ENCODE measurements at places on chromosomes 4 and X.

DNA sequence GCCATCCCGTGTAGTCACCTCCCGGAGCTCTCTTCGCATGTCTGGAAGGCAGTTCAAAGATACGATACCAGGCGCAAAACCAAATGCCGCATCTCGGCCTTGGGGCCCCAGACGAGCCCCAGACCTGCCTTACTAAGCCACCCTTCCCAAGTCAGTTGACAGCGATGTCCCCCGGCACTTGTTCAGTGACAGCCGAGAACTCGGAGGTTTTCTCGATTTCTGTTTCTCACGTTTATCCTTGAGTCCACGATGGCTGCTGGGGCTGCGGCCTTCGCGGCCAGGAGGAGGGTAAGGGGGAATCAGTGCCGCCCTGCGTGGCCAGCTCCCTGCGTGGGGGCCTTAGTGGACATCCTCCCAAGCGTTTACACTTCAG lies 7.3 kb downstream of the MAEA start:
- no peak for DNase-seq

DNA sequence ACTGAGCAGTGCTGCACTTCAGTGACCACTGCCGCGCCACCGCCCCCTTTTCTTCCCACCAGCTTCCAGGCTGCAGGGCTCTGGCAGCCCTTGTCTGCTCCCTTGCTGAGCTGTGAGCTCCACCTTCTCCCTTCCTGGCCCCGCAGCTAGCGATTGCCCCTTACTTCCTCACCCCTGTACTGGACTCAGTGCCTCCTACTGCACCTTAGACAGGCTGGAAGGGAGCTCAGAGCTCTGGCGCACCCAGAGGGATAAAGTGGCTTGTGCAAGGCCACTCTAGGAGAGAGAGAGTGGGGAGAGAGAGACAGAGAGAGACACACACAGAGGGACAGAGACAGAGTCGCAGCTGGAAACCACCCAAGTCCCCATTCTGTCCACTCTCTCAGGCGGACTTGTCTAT lies 6.0 kb downstream of the RASL11B start:
- no peak for DNase-seq

DNA sequence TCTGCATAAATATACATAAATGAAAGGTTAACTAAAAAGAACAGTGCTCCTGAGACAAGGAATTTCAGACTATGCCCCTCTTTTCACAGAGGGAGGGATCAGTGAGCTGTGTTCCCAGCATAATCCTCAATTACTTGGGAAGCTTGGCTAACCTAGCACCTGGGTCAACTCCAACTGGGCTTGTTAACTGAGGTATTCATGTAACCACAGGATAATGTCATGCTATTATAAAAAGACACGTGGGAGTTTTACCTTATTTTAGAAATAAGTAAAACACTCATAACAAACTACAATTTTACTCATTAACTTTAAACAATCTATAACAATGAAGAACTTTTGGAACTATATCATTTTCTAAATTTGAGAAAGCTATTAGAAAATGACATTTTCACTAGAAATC lies 48.6 kb downstream of the RPGR start:
- no peak for DNase-seq

- DNase-seq, result no peak
These were observed 81.7 kb downstream of the SNCA start for GRCh38 chr4:89755220-89755619.

DNA sequence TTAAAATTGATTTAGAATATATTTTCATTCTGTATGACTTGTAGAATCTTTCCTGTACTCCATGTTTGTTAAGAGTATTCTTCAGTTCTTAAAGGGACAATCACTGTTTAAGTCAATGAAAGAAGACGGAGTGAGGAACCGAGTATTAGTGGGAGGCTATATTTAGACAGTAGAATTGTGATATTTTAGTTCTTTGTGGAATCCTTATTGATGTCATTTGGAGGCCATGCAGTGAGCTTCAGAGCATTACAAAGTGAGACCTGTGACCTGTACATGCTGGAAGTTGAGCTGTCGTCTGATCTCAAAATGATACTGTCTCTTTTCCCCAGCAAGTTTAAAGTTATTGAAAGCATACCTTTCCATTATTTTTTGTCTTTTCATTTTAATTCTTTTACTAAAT lies 394.7 kb downstream of the GALNTL6 start:
- DNase-seq, result no peak

GRCh38 chr4:123106747-123107146 lies 184.3 kb upstream of the NUDT6 start:
- no peak for DNase-seq

- DNase-seq, result no peak
These were observed 106.8 kb upstream of the FAM47A start for GRCh38 chrX:34238896-34239295.

GRCh38 chr4:16255730-16256129 lies 29.5 kb upstream of the TAPT1 start:
- no peak for DNase-seq

GRCh38 chrX:40009462-40009851 lies 88.3 kb downstream of the BCOR start:
- DNase-seq, result no peak
